GF-D8 (cell line): ENCODE measurements at places on chromosomes 5 and 9.

DNA sequence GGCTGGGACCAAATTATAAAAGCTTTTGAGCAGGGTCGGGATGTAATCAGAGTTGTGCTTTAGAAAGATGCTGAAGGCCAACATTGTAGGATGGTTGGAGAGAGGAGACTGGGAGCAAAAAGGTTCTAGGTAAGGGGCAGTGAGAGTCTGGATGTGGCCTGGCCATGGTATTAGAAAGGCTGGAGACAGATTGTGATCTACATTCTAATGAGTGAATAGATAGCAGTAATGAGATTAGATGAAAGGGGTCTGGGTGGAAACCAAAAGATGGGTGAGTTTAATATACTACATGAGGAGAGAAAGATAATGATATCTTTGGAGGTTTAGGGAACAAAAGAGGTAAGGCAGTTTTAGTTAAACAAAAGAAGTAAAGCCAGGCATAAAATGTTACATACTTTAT lies 88.8 kb upstream of the SH3GL2 start:
- DNase-seq: no peak

- DNase-seq: no peak
Observed at GRCh38 chr9:109843641-109844040, 63.6 kb downstream of the PALM2AKAP2 start.

GRCh38 chr5:13956471-13956870 lies 12.0 kb upstream of the DNAH5 start:
- DNase-seq: no peak

- DNase-seq: no peak
Observed at GRCh38 chr5:94705427-94705826, 87.0 kb downstream of the SLF1 start.

- DNase-seq: no peak
Observed at GRCh38 chr5:151078490-151079262, 2.2 kb downstream of the TNIP1 start.

GRCh38 chr9:137951107-137951506 lies 73.5 kb downstream of the CACNA1B start:
- DNase-seq: no peak

DNA sequence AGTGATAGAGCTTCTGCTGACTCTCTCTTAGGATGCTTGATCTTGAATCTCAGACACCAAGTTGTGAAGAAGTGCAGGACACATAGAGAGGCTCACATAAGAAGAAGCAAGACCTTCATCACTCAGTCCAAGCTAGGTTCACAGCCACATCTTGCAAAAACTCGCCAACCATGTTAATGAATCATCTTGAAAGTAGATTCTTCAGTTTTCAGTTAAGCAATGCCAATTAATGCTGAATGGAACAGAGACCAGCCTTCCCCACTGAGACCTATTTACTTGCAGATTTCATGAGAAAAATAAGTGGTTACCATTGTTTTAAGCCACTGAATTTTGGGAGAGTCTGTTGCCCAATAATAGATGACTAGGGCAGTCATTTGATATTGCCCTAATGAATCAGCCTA lies 217.7 kb upstream of the EDIL3 start:
- no peak for DNase-seq
